ENCODE measurements at places on chromosomes 7 and 10.
A peak's percentile ranks its signal among the peaks of the same experiment; 100 is the strongest.

DNA sequence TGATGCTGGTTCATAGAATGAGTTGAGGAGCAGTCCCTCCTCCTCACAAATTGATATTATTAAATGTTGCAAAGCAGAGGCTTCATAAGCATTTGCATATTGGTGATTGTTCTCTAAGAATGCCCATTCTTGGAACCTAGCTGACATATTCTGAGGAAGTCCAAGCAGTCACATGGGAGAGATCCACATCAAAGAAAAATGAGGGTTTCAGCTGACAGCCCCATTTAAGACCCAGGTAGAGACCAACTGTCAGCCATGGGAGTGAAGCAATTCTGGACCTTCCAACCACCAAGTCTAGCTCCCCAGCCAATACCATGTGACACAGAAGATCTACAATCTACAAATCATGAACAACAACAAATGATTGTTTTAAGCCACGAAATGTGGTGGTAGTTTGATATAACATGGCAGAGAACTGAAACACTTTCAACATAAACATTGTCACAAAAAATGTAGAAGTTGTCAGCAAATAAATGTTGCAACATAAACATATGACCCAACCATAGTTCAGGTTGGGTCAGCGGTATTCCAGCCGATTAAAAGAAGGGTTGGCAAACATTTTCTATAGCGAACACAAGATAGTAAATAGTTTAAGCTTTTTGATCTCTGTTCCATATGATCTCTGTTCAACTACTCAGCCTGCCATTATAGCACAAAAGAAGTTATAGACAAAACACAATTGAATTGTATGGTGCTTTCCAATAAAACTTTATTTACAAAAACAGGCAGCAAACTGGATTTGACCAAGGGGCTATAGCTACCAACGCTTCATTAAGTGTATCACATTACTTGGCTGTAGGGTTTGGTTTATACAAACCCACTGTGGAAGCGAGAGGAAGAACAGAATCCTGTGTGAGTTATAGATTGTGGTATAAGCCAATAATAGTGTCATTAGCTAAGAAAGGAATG lies 41.4 kb upstream of the MPP7 start:
- DNase-seq, result no peak

DNA sequence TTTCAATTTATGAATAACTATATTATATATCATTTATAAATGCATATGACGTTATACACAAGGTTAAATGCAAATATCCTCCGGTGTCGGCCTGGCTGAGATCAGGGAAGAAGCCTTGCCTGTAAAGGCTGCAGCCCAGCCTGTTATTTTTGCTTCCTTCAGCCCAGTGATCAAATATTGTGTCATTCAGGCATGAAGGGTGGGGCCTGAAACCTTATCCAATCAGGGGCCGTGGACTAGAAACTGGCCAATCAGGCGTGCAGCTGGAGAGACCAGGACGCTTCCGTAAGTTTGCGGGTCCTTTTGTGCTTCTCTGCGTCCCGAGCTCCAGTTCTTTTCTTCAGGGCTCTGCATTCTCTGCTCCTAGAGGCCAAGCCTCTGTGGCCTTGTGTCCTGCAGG lies at the start of gene ZNF722:
Gene ZNF722 (plus strand): TSS at position 301 of the 400 bp plus-strand sequence. CDS start 113 bp downstream, outside the sequence.
- DNase-seq, result no peak

DNA sequence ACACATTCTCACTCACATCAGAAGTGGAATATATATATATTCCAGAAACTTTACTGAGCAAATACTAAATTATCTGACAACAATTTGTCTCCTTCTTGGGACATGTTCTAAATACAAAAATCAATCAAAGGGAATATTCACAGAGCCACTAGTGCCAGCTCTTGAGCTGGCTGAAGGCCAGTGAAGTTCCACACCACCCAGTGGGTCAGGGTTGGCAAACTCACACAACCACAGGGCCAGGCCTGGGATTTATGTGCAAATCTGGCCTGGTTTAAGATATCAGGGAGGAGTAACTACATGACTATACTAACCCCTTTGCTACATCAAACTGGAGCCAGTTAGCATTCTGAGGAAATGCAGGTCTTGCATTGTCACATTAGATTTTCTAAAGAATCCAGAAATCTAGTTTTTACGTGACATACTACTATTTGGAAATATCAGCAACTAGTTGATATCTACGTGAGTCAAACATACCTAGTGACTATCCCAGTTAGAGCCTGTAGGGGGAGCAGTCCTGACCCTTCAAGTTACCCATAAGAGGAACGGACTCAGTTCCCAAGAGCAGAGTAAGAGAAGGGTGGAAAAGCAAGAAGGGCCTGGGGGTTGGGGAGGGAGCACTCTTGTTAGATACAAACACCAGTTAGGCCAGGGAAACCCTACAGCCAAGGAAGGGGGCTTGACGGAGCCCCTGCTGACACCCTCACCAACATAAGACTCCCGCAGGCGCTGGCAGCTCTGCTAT lies 600.4 kb downstream of the KCNMA1 start:
- DNase-seq, result no peak

- peak; percentile 90 for DNase-seq
Observed at GRCh38 chr10:88880282-88881076, 434 bp downstream of the STAMBPL1 start.

- DNase-seq, result no peak
Observed at GRCh38 chr7:23347033-23347681, 48.0 kb downstream of the MALSU1 start.

- DNase-seq, result peak; percentile 82
Observed at GRCh38 chr10:103451091-103451813, 918 bp downstream of the CALHM2 start.

GRCh38 chr7:410395-410910 lies 109.2 kb downstream of the PDGFA start:
- no peak for DNase-seq

GRCh38 chr10:2700626-2701305 lies 366.6 kb upstream of the PFKP start:
- no peak for DNase-seq

DNA sequence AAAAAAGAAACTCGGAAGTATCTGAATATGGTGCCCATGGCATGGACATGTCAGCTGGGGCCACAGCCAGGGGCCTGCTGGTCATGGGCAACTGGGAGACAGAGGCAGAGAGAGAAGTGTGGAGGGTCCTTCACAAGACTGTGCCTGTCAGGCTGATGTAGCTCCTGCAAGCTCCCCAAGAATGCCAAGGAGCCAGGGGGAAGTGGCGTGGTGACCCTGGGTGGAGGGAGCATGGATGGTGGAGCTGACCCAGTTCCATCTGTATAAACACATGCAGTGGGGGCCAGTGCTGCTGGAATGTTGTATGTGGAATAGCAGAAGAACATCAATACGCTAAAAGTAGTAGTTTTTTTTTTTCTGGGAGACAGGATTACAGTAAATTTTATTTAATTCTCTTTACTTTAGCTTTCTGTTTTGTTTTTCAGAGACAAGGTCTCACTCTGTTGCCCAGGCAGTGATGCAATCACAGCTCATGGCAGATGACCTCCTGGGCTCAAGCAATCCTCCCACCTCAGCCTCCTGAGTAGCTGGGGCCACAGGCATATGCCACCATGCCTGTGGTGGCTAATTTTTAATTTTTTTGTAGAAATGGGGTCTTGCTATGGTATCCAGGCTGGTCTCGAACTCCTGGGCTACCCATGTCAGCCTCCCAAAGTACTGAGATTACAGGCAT lies 10.5 kb upstream of the ZMIZ2 start:
- DNase-seq, result no peak

DNA sequence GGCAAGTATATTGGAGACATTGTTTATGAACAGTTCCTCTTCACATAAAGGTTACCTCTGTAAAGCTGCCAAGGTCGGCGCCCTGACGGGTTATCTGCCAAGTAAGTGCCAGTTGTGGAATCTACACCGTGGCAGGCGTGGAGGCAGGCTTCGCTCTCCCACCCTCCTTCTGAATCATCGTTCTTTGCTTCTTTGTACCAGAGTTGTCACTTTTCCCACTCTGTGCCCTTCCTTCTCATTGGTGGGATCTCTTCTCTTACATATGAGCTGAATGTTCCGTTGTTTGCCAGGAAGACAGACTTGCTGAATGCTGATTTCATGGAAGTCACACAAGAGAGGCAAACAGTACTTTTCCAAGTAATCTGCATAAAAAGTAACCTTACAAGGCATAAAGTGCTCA lies 40.6 kb upstream of the PTPRZ1 start:
- no peak for DNase-seq

- DNase-seq, result no peak
Observed at GRCh38 chr7:144782883-144783282, 53.0 kb downstream of the TPK1 start.

DNA sequence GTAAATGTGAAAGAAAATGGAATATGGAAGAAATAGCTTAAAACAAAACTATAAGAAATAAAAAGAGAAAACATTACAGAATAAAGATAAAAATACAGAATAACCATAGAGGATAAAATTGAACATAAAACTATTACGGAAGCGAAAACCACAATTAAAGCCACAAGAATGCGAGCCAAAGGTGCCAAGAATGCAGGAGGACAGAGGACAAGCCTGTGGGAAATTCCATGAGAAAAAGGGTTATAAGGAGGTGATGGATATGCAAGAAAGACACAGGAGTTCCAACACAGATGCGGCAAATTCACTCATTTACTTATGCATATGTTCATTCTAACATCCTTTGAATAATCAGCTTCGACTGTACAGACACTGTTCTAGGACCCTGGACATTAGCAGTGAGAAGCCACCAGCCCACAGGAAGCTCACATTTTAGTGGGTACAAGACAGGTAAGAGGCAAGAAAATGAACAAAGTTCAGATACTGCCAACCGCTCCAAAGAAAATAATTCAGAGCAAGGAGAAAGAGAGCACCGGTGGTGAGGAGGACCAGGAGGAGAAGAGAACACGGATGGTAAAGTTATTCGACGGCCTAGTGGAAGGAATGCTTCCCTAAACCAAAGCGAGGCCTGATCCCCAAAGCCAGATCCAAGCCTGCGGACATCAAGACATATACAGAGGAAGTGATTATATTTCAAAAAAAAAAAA lies 213.7 kb upstream of the MGMT start:
- no peak for DNase-seq

DNA sequence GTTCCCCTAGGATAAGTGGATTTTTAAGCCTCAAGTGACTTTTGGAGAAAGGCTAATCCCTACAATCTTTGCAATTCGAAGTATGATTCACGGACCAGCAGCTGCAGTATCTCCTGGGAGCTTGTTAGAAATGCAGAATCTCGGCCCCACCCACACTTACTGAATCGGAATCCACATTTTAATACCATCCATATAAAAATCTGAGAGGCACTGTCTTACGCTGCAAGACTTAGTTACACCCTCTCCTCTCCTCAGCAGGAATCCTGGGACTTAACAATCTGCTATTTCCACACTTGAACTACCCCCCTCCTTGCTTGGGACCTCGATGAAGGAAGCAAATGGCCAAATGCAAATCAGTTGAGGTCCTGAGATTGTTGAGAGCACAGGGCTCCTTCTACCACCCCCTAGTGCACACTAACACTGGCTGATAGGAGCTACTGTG lies 21.0 kb downstream of the ITPRIP start:
- DNase-seq, result peak; percentile 64

GRCh38 chr7:127769137-127769536 lies 117.1 kb downstream of the SND1 start:
- DNase-seq, result no peak

DNA sequence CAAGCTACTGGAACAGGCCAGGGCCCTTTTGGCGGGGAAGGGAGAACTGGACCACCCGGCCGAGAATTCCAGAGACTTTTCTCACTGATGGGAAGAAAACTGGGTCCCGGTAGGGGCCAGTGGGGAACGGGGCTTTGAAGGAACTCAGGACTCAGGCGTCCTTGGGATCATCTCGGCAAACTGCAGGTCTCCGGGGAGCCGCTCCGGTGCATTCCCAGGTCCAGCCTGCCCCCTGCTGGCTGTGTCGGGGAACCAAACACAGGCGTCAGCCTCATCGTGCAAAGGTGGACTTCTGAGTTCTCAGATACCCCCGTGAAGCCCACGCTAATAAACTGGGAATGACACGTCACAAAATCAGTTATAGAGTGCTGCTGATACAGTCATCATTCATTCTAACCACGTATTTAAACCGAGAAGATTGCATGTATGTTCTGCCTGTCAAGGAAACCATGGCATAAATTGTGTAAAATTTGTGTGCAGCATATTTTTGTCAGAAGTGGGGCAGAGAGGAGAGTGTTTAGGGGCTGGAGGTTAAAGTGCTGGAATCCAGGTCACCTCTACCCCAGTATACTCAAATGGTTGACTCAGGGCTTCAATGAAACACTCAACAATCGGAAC lies 76.1 kb upstream of the CPXM2 start:
- peak; percentile 70 for DNase-seq

- no peak for DNase-seq
Observed at GRCh38 chr10:69629519-69629896, 539 bp upstream of the FAM241B start.

GRCh38 chr10:132805599-132805998 lies 19.7 kb upstream of the NKX6-2 start:
- peak; percentile 60 for DNase-seq

- no peak for DNase-seq
Observed at GRCh38 chr7:132656846-132657776, 80.8 kb upstream of the PLXNA4 start.

- no peak for DNase-seq
Observed at GRCh38 chr7:82126576-82126975, 317.0 kb downstream of the CACNA2D1 start.

DNA sequence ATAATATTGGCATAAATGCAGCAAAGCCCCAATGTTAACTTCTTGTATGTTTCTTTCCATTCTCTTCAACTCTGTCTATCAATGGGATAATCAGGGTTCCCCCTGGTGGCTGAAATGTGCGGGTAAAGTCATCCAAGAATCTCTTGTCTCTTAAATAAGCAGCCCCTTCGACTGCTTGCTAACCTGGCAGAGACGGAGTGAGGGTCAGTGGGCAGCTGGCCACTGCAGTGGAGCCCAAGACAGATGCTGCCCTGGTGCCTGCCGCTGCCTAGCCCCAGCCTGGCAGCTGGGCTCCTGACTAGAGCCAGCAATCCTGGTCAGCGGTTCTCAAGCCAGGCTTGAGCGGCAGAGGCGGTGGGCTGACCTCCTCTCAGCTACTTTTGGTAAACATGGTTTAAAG lies 248.9 kb downstream of the COBL start:
- DNase-seq, result peak; percentile 72

DNA sequence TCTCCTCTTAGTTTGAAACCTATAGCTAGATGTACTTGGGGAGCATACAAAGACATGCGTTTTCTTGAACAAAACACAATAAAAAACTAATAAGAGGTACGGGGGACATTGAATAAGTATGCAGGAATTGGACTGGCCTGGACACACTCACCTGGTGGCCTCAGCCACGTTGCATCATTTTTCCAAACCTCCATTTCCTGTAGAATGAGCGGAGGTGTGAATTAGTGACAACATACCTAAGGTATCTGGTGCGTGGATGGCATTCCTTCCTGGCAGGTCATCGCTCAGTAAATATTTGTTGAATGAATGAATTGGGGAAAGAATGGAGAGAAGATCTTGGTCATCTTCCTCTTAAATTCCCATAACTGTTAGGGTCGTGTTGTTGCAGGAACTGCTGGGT lies 103.2 kb upstream of the CTBP2 start:
- no peak for DNase-seq

- DNase-seq, result no peak
Observed at GRCh38 chr10:105770524-105771212, 1129.6 kb downstream of the SORCS3 start.

DNA sequence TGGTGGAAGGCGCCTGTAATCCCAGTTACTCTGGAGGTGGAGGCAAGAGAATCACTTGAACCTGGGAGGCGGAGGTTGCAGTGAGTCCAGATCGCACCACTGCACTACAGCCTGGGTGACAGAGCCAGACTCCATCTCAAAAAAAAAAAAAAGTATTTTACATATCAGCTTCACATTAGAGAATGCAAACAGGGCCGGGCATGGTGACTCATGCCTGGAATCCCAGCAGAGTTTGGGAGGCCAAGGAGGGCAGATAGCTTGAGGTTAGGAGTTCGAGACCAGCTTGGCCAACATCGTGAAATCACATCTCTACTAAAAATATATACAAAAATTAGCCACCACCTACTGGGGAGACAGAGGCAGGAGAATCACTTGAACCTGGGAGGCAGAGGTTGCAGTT lies 31.6 kb downstream of the USP54 start:
- DNase-seq, result no peak
